ENCODE measurements at places on chromosomes 4 and X.

DNA sequence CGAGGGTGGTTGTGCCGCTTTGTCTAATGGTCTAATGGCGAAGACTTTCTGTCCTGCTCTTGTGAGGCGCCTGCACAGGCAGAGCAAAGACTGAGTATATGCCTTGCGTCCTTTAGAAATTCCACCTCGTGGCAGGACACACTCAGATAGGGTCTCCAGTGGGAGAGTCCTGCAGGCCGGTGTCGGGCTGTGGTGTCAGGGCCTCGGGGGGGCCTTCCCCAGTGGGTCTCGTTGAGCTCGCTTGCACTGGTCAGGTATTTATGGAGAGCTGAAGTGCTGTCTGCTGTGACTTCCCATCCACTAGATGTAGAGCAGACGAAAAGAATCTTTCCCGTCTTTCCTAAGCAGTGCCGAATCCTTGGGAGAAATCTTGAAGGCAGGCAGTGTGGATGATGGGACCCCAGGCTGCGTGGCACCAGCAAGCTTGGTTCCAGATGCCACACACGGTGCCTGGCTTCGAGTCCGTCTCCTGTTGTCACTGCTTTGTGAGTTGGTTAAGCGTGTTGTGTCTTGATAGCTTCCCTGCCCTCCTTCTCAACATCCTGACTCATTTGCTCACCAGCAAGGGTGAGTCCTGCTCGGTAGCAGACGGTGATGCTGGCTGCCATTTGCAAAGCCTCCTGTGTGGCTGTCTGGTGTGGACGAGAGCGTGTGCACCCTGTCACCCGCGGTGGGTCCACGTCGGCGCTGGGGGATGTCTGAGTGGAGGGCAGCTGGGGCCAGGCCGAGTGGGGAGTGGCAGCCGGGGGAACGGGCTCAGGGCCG lies 20.5 kb downstream of the MAEA start:
- no peak for DNase-seq

- no peak for DNase-seq
These were observed 241.0 kb downstream of the SLC39A8 start for GRCh38 chr4:102104278-102104677.

DNA sequence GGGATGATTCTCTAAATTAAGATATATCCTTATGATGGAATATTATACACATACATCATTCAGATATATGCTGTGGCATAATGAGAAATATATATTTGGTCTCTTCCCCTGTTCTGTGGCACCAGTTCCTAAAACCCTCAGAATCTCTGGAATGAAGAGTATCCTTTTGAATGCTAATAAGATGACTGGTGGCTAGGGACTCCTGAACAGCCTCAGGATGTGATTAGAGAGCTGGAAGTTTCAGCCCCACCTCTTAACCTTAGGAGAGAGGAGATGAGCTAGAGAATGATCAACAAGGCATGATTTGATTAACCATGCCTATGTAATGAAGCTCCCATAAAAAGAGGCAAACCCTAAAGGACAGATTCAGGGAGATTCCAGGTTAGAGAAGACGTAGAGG lies 632.0 kb downstream of the IQCM start:
- DNase-seq: no peak

DNA sequence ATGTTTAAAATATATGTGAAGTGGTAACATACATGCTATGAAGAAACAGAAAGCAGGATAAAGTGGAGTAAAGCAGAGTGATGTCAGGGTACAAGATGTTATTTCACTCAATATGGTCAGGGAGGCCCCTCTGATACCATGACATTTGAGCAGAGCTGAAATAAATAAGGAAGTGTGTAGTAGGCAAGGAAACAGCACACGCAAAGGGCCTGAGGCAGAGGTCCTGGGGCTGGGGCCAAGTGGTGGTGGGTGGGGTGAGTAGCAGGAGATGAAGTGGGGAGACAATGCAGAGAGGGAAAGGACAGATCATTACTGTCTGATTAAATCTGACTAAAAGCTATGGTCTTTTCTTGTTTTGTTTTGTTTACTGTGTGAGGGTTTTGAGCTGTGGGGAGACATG lies 61.1 kb downstream of the FAM13A start:
- no peak for DNase-seq

- DNase-seq: no peak
These were observed 59.9 kb downstream of the PROM1 start for GRCh38 chr4:16023776-16024408.

GRCh38 chr4:2290974-2291704 lies 29.2 kb upstream of the MXD4 start:
- DNase-seq: peak; percentile 41

GRCh38 chrX:46965125-46965758 lies 53.0 kb downstream of the JADE3 start:
- DNase-seq: no peak

DNA sequence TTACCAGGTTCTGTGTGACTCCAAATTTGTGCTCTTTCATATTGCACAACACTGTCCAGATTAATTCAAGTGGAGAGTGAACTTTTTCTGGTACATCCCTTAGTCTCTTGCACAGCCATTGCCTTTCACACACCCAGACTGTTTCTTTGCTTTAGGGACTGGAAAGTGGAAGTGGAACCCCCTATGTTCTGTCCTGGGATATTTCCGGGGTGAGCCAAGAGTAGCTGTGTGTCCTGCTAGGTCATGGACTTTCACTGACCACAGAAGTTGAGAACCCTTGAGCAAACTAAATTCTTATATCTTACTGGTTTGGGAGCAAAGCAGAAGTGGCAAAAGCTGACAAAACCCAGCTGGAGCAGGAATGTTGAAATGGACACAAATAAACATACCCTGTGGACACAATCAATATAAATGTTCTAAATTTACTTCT lies 10.3 kb upstream of the VSIG4 start:
- no peak for DNase-seq

GRCh38 chrX:18490806-18491555 lies 65.6 kb downstream of the CDKL5 start:
- no peak for DNase-seq

- no peak for DNase-seq
These were observed 157.7 kb downstream of the PAPSS1 start for GRCh38 chr4:107562316-107562715.

GRCh38 chr4:74018771-74019170 lies 19.7 kb downstream of the CXCL3 start:
- no peak for DNase-seq

DNA sequence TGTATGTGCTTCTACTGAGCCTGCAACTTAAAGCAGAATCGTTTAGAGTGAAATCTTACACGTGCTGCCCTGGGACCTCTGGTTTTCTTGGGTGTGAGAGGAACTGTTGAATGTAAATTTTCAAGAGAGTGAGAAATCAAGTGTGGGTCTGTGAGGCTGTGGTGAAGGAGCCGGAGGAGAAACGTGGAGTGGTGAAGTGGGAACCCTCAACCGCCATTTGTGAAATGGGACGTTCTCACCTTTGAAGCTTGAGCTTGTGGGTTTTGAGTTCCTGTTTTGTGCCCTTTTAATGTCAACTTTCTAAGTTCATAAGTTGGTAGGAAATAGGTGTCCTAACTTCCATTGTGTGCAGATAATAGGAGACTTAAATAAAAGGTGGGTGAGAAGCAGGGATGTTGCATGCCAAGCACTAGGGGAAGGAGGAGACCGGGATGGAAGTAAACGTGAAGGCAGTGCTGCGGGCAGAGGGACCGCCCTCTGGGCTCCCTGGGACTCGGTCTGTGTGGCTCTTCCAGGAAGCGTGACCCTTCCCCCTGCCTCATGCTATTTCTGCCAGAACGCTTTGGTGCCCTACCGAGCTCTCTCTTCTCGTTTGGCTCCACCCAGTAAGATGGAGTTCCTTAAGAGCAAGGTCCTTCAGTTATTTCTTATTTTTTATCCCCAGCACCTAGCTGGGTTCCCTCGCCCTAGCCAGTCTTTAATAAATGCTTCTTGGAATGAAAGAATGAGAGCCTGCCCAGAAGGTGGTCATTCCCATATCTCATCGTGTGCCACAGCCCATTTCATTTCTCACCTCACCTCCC lies 56.0 kb downstream of the TMEM131L start:
- DNase-seq: no peak

DNA sequence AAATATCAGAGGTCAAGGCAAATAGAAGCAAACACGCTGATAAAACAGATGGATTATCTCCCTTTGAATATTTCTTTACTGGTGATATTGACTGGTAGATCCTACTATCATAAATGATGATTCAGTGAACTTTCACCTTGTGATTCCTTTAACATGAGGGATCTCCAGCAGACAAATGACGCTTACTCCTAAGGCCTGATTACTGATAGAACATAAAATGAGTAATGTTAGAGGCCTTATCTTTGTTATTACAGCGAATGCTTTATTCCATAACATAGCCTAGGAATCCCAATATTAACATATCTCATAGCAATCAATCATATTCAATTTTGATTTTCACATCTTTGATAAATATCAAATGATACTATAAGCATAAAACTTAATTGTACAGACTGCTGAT lies 152.3 kb downstream of the SLC10A7 start:
- DNase-seq: no peak

DNA sequence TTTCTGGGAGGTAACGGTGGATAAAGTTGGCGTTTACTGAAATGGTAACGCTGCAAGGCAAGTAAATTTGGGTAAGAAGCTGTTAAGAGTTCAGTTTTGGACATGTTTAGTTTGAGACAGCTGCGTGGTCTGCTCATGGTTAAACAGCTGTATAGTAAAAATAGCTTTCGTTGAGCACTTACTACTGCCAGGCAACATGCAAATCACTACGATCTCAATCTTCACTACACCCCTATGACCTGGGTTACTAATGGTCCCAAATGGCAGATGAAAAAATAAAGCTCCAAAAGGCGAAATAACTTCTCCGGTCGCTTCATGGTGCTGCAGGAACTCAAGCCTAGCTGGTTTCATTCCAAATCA lies 22.2 kb downstream of the FABP2 start:
- DNase-seq: no peak

- DNase-seq: no peak
These were observed 5.8 kb downstream of the CMC4 start for GRCh38 chrX:155065035-155065734.

DNA sequence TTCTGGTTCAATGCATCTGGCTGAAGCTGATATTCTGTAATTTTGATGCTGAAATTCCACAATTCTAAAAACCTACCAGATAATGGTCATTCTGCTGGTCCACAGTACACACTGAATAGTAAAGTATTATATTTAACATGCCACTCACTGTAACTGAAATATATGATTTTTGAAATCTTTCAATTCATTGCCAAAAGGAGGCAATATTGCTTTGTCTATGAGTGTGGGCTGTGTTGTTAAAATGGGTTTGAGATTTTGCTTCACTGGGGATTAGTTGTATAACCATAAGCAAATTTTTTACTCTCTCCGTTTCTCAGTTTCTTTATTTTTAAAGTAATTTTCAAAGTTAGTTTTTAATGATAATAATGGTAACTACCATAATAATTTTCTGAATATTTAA lies 1404.1 kb upstream of the IGFBP7 start:
- no peak for DNase-seq

- no peak for DNase-seq
These were observed 2.9 kb upstream of the PTCHD1 start for GRCh38 chrX:23331701-23332100.

DNA sequence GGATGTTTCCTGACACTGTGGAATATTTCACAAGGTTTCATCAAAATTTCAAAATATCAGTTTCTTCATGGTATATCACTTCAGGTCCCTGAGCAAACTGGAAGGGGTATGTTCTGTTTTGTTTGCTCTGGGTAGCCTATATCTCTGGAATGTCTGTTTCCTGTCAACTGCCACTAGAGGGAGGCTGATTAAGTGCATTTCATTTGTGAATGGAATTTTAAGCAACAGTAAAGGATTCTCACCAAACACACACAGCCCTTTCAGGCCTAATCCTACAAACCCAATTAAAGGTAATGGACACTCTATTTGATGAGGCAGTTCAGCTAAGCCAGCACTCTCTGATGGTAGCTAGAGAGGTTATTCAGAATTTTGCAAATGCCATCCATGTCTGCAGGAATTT lies 307.1 kb downstream of the TEX13A start:
- no peak for DNase-seq

DNA sequence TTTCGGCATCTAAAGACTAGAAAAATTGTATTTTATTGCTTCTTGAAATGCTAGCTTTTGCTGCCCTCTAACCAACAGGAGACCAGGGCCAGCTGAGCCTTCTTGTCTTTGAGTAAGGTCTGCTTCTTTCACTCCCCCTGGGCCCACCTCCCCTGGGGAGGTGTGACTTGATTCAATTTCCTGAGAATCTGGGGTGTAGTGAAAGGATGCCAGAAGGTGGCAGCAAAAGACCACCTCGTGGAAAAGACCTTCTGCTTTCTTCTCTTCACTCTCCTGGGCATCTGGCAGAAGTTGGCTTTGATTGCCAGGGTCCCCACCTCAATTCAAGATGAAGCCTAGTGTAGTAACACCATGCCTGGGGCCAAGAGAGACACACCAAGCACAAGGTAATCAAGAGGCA lies 96.5 kb upstream of the MAOA start:
- DNase-seq: peak; percentile 1

DNA sequence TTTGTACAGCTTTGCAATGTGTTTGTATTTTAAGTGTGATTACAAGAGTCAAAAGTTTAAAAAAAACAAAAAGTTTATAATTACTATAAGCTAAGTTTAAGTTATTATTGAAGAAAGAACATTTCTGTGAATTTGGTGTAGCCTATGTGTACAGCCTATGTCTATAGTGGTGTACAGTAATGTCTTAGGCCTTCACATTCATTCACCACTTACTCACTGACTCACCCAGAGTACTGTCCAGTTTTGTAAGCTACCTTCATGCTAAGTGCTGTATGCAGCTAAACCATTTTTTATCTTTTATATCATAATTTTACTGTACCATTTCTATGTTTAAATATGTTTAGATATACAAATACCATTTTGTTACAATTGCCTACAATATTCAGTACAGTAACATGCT lies 182.3 kb downstream of the RPA4 start:
- no peak for DNase-seq

GRCh38 chrX:49291615-49292337 lies 11.7 kb upstream of the GAGE10 start:
- DNase-seq: peak; percentile 41

DNA sequence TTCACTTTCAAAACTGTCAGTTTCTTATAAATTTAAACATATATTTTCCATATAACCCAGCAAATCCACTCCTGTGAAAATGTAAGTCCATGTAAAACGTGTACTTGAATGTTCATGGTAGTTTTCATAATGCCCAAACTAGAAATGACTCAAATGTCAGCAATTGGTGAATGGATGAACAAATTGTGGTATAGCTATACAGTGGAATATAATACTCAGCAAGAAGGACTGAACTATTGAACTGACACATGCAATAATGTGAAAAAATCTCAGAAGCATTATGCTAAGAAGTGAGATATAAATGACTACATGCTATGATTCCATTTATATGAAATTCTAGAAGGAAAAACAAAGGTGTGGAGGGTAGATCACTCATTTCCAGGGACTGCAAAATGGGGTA lies 52.2 kb downstream of the USP53 start:
- DNase-seq: no peak

Measured in stimulated activated CD8-positive, alpha-beta memory T cell treated with anti-CD3 and anti-CD28 coated beads, Interleukin-4, amount 100 ng/mL, for 1 hour (primary cell).